ENCODE measurements at places on chromosomes 11 and 22.

DNA sequence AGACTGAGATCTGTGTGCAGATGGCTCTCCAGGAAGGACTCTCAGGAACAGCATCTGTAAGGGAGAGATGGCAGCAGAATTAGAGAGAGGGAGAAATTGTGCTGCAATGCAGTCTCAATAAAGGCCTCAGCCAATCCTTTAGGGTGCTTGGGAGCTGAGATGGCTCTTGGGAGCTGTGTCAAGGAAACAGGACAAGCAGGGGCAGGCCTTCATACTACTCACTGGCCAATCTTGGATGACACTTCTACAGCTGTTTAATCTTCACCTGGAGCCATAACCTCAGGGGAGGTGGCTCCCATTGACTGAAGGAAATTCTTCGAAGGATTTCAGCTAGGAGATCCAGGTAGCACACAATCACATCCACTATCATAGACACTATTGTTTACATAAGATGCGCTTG lies 10.0 kb downstream of the OR5B21 start:
- DNase-seq: no peak

GRCh38 chr22:42052765-42053164 lies 17.8 kb downstream of the NAGA start:
- no peak for DNase-seq

DNA sequence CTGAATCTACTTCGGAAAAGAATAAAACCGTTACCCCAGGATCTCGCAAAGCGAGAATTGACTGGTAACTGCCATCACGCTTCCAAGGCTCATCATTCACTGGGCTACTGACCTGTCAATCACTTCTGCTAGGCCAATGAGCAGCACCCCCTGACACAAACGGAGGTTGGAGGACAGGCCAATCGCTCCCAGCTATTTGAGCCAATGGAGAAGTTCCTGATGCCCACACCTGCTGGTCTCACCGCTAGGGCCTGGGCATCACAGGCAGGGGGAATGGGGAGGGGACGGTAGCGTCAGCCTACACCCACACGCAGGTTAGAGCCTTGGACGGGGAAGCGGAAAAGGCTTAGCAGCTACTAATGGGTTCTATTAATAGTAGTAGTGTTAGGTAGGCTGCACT lies 56.7 kb upstream of the CHST1 start:
- DNase-seq: no peak

GRCh38 chr22:39956932-39957664 lies 3.1 kb upstream of the TMA7B start:
- no peak for DNase-seq
